Stimulated activated CD4-positive, alpha-beta T cell treated with anti-CD3 and anti-CD28 coated beads, Interleukin-2, amount 100 ng/mL, for 24 hours (primary cell): ENCODE measurements at places on chromosomes 12 and 14.

GRCh38 chr12:98544751-98545150, 29.4 kb downstream of the TMPO start:
- no peak for DNase-seq

DNA sequence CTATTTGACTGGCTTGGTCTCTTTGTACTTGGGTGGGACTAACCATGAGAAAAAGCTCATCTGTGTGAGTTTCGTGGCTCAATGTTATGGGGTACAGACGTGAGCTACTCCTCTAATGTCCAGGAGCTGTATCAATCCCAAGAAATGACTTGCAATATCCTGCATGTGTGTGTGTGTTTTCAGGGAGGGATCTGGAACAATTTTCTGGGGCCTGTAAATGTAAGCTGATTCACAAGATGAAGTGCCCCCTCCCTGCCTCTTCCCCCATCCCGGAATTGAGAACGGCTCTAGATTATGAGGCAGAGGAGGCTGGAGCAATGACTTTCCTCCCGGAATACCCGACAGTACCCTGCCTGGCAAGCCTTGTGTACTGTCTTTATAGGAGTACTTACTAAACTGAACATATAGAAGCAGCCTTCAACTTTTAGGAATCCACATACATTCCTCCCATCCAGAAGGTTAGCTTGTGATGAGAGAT, 53.9 kb downstream of the TMX1 start:
- no peak for DNase-seq

GRCh38 chr12:111076611-111077451, 156.5 kb upstream of the MYL2 start:
- no peak for DNase-seq

DNA sequence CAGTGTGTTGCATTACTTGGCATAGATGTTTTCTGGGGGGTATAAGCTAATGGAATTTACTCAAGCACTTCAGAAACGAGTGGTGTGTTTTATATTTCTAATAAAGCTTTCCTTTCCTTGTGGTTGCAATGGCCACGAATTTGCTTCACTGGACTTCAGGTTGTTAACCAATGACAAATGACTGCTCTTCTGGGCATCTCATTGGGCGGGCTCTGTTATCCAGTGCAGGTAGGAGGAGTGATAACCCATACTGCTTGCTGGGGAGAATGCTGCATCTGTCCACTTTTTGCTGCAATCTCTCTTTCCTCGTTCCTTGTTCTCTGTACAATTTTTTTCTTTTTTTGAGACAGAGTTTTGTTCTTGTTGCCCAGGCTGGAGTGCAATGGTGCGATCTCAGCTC, 80.0 kb upstream of the RPH3A start:
- DNase-seq, result no peak

- DNase-seq, result no peak
These were observed 160.3 kb upstream of the PELI2 start for GRCh38 chr14:55957950-55958349.

DNA sequence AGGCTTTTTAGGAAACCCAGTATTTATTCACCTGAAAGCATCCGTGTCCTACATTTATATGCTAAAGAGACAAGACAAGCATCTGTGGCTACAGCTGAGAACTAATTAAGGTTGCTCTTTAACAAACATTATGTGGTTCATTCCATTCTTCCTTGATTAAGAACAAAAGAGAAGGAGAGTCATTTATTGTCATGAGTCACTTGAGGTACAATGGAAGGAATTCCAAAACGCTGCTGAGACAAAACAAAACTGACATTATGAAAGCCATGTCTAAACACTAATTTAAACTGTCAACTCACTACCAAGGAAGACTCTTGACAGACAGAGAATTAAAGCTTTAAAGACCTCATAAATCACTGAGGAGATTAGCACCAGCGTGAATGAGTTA, 214.4 kb downstream of the BMP4 start:
- DNase-seq, result no peak

GRCh38 chr14:50354527-50354926, 42.2 kb downstream of the CDKL1 start:
- DNase-seq, result no peak
